ENCODE measurements at places on chromosomes 1 and 21.

GRCh38 chr1:74470936-74471335 lies 41.5 kb downstream of the LRRC53 start:
- no peak for DNase-seq

DNA sequence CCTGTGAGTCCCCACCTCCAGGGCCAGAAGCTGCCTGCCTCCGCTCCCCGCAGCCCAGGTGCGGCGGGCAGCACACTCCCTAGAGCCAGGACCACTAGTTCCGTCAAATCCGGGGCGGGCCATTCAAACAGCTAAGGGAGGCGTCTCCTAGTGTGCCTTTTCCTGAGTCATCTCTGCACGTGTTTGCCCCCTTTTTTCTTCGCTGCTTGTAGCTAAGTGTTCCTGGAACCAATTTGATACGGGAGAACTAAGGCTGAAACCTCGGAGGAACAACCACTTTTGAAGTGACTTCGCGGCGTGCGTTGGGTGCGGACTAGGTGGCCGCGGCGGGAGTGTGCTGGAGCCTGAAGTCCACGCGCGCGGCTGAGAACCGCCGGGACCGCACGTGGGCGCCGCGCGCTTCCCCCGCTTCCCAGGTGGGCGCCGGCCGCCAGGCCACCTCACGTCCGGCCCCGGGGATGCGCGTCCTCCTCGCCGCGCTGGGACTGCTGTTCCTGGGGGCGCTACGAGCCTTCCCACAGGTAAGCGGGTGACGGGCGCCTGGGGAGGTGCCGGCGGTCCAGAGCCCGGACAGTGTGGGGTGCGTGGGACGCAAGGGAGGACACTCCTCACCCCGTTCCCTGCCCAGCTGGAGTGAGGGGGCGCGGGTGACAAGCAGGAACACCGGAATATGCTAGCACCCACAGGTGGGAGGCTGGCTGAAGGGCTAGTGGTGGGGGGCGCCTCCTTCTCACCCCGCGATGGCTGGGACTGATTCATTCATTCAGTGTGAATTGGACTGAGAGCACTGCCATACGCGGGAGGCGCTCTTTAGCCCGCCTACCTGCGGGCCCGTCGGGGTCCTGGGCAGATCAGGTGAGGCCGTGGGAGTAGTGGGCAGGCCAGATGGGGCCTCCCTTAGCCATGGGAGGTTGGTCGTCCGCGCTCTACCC lies at the start of gene TNFRSF8:
TNFRSF8 (plus strand) TSS at position 163 of the 932 bp plus-strand sequence; CDS start at position 459, 296 bp downstream.
- no peak for DNase-seq

- no peak for DNase-seq
Measured at GRCh38 chr1:77336729-77337128, 54.9 kb downstream of the AK5 start.

DNA sequence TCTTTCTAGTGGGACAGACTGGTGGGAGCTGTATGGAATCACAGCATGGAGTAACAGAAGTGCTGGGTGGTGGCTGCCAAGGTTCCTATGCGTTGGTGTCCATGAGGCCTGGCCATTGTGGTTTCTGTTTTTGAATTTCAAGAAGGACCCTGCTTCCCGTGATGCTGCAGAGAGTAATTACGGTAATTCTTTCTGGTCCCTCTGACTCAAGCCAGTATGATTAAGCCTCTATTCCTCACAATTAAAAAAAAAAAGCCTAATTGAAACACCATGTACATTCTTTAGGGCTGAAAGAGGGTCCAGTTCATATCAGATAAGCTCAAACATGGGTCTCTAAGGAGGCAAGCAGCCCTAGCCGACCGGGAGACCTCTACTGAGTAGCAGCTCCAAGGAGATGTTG lies 10.5 kb upstream of the C1orf21 start:
- DNase-seq = no peak

- peak; percentile 49 for DNase-seq
Measured at GRCh38 chr1:92784021-92784638, 778 bp downstream of the EVI5 start.
